NCI-H2081 treated with DMSO at 0.1 percent for 48 hours (cell line): ENCODE measurements at places on chromosomes 4 and X.

DNA sequence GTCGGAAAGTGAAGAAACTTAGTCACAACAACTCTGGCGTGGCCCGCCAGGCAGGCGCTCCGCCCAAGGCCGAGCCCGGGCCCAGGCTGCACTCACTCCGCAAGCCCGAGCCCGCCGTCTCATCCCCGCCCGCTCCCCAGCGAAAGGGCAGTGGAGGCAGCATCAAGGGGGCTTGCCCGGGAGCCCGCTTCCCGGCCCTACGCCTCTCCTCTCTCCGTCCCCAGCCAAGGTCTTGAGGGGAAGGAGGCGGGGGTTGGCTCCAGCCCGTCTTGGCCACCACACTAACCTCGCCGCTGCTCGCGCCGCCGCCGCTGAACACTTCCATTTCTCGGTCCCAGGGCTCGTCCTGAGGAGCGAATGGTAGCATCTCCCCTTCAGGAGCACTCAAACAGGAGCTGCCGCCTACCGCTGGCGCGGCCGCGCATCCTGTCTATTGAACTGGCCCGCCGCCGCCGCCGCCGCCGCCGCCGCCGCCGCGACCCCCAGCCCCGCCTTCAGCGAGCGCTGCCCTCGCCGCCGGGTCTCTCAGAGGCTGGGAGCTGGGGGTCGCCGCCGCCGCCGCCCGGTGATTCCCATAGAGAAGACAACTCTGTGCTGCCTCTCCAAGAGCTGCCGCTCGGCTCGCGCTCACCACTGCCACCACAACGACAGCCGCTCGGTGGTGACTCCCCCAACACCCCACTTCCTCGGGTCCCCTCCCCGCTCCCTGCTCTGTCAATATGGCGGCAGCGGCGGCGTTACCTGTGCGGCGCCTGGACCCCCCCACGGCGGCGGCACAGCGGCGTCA is at the start of gene RPS6KA6:
TSS of gene RPS6KA6 (minus strand) at position 667 of the 787 bp plus-strand sequence. CDS start at position 367, 300 bp downstream.
- DNase-seq: no peak

DNA sequence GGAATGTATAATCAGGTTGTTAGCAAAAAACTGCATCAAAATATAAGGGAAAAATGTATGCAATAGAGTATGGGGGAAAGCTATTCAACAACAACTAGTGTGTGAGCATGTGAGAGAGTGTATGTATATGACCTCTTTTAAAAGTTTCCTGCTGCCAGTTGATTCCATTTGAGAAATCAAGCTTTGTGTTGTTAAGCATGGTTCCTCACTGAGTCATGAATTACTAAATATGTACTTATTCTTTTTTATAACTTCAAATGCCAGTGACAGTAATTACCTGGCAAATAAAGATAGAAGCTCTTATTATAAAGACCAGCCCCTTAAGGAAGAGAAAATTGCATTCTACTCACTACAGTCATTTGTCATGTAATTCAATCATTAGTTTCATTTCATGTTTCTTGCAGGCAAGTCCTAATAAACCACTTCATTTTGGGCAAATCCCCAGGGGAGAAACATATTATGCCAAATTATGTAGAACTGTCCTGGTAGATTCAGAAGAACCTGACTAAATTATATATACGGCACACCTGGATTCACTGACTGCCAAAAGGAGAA is 19.2 kb downstream of the RASGEF1B start:
- DNase-seq: peak; percentile 8

GRCh38 chrX:154490021-154490413 is 412 bp downstream of the SLC10A3 start:
- DNase-seq: no peak

DNA sequence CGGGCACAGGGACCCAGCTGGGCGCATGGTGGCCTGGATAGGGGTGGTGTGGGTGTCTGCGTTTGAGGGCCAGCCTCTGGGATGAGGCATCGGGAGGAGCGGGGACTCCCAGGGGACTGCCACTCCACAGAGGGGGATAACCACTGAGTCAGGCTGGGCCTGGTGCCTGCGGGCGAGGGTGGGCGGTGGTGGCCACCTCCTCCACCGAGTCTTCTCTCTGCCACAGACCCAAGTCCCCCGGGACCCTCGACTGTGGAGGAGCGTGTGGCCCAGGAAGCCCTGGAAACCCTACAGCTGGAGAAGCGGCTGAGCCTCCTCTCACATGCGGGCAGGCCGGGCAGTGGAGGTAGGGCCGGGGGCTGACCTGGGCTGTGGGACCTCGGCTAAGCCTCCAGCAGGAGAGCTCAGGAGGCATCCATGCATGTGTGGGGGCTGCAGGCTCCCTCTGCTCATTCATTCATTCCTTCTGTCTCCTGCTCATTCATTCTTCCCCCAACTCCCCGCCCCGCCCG is 26.4 kb downstream of the DOK7 start:
- DNase-seq: no peak

GRCh38 chr4:53644607-53645006 is 53.3 kb upstream of the LNX1 start:
- no peak for DNase-seq

DNA sequence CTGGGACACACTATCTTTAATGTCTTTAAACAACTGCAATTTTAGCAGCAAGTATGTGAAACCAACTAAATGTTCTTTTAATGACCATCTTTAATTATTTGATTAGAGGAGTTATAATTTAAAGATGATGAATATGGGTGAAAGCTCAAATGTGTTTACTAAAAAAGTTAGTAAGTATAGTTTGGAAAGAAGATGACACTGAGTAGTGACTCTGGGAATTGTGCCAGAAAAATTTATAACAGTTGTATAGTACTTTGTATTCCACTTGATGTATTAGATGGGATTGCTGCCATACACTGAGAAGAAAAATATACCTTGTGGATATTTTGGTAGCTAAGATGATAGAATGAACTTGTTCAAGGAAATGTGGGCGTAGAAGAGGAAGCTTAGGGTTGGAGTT is 19.5 kb upstream of the PACRGL start:
- DNase-seq: no peak

DNA sequence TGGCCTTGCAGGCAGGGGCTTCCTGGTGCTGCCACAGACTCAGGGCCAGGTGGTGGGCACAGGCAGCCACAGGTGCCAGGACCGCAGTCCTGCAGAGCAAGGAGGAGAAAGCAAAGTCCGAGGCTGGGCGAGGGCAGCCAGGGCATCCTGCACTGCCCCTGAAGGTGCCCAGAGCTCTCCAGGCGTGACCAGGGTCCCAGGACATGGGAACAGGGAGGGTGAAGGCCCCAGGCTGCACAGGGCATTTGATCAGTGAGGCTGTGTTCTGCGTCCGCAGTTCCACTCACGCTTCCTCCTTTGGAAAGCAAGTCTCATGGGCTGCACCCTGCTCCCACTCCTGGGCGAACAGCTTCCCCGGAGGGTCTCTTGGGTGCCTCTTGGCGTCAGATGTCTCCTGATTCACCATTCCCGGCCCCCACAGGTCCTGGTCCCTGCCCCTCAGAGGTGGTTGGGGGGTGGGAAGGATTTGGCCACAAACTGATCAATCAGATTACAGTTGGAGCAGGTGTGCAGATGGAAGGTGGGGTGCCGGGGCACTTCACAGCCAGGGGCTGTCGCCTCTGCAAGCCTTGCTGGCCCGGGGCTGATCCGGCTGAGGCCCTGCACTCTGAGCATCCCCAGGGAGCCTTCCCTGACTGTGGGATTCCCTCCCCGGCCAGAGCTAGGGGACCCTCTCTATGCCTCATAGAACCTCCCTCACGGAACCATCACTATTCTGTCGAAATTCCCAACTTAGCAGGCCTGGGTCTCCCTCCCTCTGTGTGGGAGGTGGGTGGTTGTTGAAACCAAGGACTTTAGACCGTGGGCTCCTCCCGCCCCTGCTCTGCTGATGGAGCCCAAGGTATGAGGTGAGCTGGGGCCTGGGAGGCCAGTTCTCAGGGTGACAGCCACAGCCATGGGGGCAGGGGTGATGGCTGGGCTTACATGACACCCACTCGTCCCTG is 3.3 kb downstream of the SH3TC1 start:
- DNase-seq: no peak

DNA sequence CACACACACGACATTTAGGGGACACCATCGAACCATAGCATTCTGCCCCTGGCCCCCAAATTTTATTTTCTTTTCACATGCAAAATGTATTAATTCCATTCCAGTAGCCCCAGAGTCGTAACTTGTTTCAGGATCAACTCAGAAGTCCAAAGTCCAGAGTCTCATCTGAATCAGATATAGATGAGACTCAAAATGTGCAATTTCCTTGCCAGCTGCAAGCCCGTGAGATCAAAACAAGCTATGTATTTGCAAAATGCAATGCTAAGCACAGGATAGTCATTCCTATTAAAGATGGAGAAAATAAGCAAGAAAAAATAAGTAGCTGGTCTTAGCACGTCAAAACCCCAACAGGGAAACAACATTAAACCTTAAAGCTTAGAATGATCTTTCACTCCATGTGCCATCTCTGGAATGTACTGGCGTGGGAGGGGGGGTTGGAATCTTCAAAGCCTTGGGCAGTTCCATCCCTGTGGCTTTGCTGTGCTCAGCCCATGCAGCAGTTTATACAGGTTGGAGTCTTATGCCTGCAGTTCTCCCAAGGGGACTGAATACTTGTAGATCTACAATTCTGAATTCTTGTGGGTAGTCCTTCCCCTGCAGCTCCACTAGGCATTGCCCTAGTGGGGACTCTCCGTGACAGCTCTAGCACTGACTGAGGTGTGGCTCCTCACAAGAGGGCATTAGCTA is 47.7 kb upstream of the SYTL5 start:
- no peak for DNase-seq

DNA sequence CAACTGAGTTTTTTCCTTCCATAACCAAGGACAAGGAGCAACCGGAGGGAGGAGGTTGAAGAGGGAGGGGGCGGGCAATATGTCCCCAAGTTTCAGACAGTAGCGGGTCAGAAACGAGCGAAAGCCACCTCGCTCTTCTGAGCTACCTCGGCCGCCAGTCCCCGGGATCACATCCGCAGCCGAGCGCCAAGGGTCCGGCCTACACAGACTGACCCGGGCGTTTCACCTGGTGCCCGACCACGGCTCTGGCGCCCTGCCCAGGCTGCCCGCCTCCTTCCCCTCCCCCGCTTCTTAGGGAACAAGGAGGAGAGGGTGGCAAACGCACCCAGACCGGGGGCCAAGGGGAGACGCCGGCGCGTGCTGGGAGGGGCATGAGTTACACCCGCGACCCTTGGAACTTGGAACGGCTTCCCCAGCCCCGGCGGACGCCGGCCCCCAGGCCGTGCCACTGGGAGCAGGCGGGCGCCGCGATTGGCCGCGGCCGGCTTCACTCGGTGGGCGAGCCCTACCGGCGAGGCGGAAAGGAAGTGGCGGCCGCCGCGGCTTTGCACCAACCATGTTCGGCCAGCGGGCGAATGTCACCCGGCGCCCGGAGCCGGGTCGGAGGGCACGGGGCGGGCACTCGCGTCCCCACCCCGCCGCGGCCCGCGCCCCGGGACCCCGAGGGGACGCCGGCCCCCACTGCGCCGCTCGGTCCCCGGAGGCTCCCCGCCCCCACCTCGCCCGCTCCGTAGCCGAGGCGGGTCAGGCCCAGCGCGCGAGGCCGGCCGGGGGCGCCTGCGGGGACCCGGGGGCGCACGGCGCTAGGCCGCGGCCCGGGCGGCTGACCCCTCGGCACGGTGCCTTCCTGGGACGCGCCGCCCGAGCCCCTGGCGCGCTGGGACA is 1.5 kb downstream of the IRF2 start:
- no peak for DNase-seq

GRCh38 chr4:173001571-173001970 is 167.0 kb upstream of the GALNT7 start:
- no peak for DNase-seq

DNA sequence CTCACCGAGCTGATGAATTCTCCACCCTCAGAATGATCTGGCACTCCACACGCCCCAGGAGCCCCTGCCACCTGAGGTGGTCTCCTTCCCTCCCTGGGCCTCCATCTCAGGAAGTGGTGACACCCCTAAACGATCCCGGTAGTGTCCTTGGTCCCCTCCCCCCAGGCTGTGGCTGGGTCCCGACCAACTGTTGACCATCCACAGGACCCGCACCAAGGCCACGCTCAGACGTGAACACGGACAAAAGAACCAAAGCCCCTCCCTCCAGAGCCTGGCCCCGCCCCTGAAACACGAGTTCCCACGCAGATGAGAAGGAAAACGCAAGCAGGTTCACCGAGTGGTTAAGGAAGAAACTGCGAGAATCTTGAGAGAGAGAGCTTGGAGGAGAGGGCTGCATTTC is 16.6 kb downstream of the LRPAP1 start:
- DNase-seq: no peak

- DNase-seq: no peak
These were observed 250.4 kb downstream of the ADAMTS3 start for GRCh38 chr4:72318421-72319170.

DNA sequence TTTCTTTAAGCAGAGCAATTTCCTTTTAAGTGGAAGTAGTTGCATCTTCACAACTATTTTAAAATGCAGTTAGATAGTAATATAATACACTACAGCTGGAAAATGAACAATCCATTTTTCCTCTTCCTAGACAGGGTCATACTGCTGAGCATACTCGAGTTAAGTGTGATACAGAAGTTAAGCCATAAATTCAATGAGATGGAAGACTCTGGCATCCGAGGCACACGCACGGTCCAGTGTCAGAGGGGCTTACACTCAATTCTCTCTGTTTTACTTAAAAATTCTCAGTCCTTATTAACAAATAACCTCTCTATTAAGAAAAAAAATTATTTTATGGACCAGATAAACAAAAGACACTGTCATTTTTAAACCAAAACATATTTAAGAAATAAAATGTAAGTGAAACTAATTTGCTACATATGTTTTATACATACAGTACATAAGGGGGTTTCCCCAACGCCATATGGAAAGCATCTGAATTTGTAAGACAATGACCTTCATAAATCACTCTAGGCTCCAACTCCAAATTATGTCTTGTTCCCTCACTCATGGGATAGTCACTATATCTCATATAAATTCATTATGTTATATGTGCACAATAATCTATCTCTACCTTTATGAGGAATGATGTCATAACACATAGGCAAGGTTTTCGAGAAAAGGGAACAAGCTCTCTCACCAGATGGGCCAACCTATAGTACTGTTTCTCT is 315.3 kb downstream of the PAPSS1 start:
- no peak for DNase-seq

GRCh38 chr4:151485541-151486131 is 76.7 kb downstream of the FHIP1A start:
- DNase-seq: no peak

DNA sequence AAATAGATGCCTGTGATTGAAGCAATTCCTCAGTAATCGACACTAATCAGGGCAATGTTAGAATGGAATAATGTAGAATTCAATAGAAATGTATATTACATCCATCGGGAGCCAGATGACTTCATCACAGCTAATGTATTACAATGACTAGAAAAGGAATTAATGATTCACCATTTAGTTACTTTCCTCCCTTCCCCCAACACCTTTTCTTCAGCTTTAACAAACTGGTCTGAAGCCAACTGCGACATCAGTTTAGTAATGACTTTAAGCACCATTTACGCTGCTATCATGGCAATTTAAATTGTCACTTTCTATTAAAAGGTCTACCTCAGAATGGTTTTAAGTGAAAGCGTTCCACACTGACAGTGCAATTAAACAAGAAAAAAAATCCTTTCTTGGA is 45.1 kb downstream of the SUPT20HL2 start:
- DNase-seq: no peak

- no peak for DNase-seq
These were observed 13.9 kb downstream of the SASH3 start for GRCh38 chrX:129793604-129794191.
